WERI-Rb-1 (cell line): ENCODE measurements at places on chromosomes 5 and 9.

DNA sequence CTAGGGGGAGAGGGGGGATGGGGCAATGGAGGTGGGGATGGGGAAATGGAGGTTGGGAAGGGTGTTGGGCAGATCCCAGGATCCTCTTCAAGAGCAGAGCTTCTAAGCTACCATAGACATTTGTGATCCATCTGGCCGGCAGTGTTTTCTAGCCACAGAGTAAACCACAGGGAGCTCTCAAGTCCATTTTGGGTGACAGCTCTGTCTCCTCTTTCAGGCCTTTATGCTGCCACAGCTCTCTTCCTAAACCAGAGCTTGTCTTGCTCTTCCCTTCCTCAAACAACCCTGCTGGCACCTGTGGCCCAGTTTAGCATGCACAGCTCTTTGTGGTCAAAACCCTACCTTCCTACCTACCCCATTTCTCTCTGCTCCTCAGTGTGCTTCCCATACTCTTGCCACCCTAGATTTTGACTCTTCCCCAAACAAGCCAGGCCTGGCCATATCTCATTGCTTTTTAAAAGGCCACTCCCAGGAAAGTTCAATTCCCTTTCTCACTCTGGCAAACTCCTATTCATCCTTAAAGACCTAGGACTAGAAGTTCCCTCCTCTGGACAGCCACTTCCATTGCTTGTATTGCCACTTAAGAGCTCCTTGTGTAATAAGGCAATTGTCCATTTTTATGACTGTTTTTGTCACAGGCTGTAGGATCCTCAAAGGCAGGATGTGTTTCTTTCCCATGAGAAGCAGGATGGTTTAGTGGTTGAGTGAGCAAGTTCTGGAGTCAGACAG lies 84.3 kb upstream of the PANK3 start:
- no peak for DNase-seq

GRCh38 chr9:123040801-123041200 lies 7.3 kb downstream of the GPR21 start:
- no peak for DNase-seq

- DNase-seq: no peak
Measured at GRCh38 chr9:105144841-105145240, 99.6 kb upstream of the SLC44A1 start.

DNA sequence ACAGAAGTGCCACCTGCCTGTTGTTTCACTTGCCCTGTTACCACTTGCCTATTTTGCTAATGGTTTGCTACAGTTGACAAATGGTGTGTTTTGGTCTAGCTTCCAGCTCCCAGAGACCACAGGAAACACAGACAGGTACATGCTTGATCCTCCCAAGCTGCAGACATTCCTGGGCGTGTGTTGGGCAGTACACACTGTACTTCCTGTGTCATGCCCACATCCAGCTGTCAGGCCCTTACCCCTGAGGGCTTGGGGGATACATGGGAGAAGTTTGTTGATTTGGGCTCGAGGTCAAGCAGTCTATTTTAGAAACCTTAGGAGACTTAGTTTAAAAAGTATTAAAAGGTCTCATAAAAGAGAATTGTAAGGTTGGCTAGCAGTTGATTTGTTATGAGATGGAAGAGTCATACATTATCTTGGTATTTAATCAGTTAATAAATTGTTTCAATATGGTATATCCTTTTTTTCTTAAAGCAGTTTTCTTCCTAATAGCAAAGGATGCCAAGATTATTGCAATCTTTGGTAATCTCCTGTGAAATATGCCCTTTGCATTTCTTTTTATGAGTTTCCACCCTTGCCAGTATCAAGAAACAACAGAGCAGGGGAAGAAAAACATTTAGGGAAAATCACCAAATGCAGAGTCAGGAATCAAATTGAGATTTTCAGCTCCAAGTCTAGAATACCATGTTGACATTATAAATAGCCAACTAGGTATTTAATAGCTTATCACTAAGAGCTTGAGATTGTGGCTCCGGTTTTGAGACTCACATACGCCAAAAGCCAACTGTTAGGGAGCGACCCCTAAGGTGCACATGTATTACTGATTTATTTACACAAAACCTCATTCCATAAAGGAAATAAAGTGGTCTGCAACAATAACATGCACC lies 52.3 kb upstream of the CD180 start:
- DNase-seq: no peak

DNA sequence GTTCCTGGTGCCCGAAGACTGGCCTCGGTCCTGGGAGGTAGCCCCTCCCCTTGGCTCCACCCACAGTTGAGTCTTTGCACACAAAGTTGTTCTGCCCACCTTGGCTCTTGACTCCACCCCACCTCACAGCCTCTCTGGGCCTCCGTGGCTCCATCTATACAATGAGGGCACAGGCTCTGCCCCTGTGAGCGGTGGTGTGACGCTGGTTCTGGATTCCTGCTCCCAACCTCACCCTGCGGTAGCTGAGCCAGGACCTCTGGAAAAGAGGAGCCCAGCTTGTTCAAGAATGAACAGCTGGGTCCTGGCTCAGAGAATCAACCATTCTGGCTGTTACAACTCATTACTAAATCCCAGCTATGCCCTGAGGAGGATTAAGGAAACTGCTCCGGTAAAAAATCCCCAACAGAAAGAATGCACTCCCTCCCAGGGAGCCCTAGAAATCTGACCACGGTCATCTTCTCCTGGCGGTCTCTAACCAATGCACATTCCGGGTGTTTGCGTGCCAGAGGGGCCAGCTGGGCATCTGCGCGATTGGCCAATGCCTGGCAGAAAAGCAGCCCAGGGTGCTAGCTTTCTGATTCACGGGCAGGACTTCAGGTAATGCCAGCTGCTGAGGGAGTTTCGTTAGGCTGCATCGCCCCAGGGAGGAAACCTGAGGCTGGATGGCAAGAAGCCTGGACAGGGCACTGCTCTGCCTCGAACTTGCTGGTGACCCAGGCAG lies 9.9 kb upstream of the GRHPR start:
- peak; percentile 56 for DNase-seq

DNA sequence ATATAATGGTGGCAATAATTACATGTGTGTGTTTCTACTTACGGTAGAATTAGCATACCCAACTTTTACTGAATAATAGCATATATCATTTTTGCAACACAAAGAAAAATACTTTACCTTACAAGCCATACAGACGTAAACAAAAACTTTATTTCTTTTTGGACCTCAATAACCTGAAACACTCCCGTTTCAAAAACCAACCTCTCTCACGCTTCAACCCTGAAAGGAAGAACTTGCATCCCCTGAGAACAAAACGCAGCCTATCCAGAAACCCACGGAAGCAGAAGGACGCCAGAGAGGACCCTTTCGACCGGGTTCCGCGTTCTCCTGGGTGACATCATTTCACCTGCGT lies at the start of gene RNF38:
RNF38 (minus strand) TSS at position 290 of the 352 bp plus-strand sequence; CDS start at position 129, 161 bp downstream.
- DNase-seq: no peak

DNA sequence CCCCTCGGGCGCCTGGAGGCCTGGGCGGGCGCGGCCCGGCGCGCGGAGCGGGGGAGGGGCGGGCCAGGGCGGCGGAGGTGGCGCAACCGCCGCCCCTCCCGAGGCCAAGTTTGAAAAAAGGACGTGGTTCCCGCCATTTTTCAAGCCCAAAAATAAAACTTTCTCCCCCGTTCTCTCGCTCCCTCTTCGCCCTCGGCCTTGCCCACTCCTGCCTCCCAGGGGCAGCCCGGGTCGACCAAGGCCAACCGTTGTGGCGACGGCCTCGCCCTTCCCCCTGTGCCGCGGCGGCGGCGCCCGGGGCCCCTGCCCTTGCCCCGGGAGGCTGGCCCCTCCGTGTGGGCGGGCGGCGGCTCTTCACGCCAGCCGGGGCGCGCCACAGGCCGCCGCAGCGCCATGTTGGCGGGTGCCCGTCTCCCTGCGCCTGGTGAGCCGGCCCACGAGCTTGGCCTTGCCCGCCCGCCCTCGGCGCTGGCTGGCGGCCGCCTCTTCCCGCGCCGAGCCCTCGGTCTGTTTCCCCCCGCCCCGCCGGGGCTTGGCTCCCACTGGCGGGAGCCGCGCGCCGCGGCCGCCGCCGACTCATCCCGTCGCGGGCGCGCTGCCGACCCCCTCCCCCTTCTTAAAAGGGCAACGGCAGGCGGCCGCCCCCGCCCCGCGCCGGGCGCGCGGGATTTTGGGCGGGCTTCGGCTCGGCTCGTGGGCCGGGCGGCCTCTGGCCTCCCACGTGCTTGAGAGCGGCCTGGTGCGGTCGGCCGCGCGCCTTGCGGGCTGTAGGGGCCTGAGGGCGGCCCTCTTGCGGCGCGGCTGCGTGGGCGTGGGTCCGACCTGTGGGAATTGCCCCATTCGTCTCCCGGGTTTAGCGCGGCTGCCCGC lies 1.3 kb downstream of the ANP32B start:
- peak; percentile 86 for DNase-seq

- DNase-seq: no peak
Measured at GRCh38 chr5:108259306-108259705, 122.6 kb downstream of the FBXL17 start.

GRCh38 chr5:87413343-87413645 lies 564 bp upstream of the CCNH start:
- no peak for DNase-seq

DNA sequence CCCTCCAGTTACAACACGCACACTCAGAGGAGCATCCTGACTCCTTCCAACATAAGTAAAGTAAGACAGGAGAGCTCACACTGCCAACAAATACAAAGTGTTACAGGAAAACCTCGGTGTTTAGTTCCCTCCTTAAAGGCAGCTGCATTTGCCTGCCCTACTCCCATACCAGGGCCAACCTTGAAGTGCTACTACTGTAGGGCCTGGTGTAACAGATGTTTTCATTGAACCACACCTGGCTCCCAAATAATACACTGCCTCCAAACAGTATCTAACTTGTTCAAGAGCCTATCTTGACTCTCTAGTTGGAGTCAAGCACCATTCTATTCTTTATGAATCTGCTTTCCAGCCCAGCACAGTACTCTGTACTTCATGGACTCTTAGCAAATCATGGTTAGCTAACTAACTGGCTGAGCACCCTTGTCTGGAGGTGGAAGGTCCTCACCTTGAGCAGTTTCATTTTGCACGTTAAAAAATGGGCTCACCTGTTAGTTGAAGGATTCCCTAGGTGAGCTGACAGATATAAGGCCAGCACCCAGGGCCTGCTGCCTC lies 34.6 kb downstream of the TTC39B start:
- DNase-seq: no peak

DNA sequence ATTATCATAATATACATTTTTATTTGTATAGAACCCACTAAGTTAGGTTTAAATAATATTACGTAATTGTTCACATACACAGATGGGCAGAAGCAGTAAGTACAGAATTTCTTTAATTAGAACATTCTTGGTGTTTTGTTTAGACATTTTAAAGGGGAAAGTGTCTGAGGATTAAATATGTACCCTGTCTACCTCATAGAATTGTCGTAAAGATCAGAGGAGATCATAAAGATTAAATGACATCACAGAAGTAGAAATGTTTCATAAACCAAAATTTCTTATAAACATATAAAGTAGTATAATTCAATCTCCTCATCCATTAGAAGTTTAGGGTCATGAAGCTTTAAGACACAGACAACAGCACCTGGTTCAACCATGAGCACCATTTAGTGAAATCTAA lies 20.1 kb downstream of the DEPDC1B start:
- DNase-seq: no peak

- no peak for DNase-seq
Measured at GRCh38 chr5:81065492-81065891, 105.3 kb downstream of the RASGRF2 start.

GRCh38 chr5:39189292-39189955 lies 29.9 kb downstream of the FYB1 start:
- no peak for DNase-seq
